Suppressor macrophage (primary cell): ENCODE measurements at places on chromosomes 6 and 20.
A peak's percentile ranks its signal among the peaks of the same experiment; 100 is the strongest.

DNA sequence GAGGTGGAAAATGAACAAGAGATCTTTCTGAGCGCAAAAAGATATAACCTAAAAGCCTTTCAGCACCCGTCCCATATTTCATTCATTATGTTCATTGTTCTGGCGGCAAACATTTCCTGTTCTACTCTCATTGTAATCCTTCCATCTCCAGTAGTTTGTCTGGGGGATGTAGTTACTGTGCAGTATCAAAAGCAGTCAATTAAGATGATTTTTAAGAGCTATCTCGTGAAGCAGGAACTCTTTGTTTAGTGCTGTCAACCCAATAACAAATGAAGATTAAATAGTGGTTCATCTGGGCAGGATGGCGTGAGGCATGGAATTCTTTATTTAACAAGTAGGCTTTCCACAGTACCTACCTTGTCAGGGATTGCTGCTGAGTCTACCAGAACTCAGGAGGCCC is 876.7 kb downstream of the HACE1 start:
- no peak for DNase-seq

DNA sequence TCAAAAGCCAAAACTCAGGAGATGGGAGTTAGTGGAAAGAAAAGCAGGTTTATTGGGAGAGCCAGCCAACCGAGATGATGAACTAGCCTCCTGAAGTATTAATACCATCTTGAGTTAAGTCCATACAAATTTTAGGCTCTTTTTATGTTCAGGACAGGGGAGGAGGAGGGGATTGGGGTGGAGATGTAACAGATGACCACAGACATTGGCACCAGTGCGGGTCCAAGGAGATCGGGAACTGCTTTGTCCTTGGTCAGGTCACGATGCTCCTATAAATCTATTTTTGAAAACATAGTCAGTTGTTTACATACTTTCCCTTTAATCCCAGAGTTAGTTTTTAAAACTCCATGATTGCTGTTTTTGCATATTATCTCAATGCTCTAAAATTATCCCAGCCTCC is 219.6 kb downstream of the ANKRD60 start:
- no peak for DNase-seq

GRCh38 chr6:145954985-145955384 is 9.2 kb downstream of the SHPRH start:
- DNase-seq: no peak

DNA sequence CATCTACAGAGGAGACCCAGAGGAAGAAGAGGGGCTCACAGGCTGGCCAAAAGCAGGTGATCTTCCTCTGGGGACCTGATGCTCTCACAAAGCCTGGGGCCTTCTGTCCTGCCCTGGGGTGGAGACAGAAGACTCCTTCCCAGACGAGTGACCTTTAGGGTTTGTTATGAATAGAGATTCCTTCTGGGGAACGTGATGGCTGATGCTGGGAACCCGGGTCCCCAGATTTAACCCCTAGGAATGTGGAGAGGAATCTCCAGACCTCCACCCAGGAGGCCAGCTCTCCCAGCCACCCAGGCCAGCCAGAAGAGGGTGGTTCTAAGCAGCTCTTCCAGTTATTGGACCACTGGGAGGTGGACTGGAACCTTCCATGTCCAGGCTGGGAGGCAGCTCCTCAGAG is 16.8 kb upstream of the CCN5 start:
- DNase-seq: no peak

GRCh38 chr20:2599288-2600006 is 53.0 kb upstream of the NOP56 start:
- DNase-seq: no peak

DNA sequence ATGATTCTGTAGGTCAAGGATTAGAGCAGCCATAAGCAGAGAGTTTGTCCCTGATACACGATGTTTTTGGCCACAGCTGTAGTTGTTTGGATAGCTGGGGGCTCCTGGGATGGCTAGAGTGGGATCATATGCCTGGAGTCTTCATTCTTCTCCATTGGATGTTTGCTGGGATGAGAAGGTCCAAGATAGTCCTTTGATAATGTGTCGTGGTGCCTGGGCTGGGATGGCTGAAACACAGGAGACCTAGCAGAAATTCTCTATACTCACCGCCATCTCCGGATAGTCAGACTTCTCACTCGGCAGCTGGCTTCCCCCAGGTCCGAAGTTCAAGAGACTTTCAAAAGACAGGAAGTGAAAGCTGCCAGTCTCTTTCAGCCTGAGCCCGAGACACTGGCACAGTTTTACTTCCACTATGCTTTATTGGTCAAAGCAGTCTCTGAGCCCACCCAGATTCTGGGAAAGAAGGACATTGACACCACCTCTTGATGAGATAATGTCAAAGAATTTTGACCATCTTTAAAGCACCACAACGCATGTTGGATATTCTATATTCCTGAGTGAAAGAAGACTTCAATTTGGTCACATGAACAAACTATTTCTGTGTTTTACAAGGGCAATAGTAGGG is 16.0 kb downstream of the MARCKS start:
- peak; percentile 81 for DNase-seq

GRCh38 chr20:59750209-59750840 is 146.0 kb downstream of the PHACTR3 start:
- no peak for DNase-seq

- DNase-seq: no peak
These were observed 27.9 kb downstream of the JPH2 start for GRCh38 chr20:44159125-44159524.

GRCh38 chr6:163384510-163384909 is 30.0 kb upstream of the QKI start:
- DNase-seq: no peak

DNA sequence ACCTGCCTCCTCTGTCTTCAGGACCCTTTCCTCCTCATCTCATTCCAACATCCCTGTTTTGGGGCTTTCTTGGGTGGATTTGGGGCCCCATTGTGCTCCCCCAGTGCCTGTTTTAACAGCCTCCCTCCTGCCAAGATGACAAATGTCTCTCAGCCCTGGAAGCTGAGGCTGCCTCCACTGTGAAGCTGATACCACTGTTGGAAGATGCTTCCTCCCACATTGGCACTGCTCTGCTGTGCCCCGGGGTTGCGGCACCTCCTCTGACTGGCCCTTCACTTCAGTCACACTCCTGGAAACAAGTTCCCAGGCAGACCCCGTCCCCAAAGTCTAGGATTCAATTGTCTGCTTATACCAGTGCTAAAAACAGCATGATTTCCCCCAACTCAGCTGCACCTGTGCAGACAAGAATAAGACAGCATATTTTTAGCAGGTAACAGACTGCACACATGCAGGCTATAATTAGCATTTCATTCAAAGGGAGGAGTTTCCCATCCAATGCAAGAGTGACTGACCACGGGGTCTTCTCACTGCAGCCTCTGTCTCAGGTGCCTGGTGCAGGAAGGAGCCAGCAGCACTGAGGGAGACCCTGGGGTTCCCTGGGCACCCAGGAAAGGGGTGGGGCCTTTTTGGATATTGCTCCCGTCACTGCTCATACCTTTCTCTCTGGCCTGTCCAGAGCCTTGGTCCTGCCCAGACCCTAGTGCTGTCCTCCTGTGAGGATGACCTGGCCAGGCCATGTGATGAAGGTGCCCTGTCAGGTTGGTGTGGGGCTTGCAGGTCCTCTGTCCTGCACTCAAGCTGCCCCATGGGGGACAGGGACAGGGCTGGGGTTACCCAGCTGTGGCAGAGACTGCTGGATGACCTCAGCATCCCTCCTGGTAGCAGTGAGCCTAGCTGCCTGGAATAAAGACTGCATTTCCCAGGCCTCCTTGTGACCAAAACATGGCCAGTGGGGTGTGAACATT is 31.5 kb upstream of the SULF2 start:
- no peak for DNase-seq

DNA sequence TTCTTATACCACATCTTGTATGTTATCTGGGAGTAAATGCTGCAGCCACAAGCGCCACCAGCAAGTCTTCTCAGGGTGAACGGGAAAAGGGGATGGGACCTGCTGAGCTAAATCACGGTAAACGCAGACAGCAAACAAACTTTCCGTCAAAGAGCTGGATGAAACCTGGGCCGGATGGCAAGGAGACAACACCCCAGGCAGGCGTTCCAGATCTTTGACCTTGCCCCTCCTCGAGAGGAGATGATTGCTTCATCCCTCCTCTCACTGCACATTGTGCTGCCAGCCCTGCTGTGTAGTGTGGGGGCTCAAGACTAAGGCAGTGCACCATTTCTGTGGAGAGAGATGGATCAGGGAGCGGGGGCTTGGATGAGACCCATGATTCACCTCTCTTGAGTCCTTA is 9.8 kb downstream of the RAET1E start:
- DNase-seq: no peak

DNA sequence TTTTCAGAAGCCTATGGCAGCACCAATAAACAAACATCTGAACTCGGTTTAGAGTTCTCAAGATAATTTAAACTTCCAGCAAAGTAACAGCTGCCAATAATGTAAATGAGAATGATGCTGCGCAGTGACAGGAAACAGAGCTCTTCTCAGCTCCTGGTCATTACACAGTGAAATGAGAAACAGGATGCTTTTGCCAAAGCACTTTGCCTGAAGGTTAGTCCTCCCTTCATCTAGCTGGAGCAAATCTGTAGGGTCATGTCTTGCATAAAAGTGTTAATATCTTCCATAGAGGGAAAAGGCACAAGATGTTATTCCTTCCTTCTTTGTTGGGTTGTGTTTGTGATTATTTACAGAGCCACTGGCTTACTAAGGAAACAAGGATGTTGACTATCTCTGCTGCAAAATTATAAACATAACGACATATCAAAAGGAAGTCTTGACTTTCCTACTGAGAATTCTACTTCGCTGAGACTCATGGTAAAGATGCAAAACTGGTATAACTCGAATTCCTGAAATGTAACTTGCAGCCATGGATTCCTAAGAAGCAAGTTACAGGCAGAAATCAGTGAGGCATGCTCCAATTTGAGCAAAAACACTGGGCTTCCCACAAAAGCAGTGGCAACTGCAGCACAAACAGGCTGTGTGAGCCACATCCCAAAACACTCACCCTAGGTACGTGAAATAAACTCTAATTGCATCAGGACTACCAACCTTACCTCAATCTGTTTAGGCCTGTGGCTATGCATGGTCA is 102.5 kb upstream of the BEND6 start:
- no peak for DNase-seq

- DNase-seq: no peak
These were observed 3.7 kb upstream of the SH3BGRL2 start for GRCh38 chr6:79627422-79627821.

GRCh38 chr6:3707024-3707423 is 44.5 kb downstream of the PXDC1 start:
- DNase-seq: peak; percentile 62

GRCh38 chr6:106477790-106478189 is 117.3 kb downstream of the CRYBG1 start:
- DNase-seq: peak; percentile 60

DNA sequence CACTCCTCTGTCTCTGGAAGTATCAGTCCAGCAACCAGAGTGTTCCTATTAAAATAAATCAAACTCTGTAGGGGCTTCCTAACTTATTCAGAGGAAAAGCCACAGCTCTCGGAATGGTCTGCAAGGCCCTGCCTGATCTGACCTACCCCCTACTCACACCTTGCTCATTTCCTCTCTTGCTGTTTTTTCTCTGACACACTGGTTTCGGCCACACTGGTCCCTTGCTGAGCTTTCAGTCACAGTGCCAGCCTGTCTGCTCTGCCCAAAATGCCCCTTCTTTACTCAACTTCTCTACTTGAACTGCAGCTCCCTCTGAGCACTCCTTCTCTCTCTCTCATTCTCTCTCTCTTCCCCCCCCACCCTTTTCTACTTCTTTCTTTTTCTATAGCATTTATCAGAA is 430.2 kb downstream of the UTRN start:
- DNase-seq: no peak

GRCh38 chr6:88163616-88164015 is 2.5 kb downstream of the CNR1 start:
- DNase-seq: no peak

GRCh38 chr20:22729180-22729579 is 144.8 kb upstream of the FOXA2 start:
- DNase-seq: peak; percentile 83

DNA sequence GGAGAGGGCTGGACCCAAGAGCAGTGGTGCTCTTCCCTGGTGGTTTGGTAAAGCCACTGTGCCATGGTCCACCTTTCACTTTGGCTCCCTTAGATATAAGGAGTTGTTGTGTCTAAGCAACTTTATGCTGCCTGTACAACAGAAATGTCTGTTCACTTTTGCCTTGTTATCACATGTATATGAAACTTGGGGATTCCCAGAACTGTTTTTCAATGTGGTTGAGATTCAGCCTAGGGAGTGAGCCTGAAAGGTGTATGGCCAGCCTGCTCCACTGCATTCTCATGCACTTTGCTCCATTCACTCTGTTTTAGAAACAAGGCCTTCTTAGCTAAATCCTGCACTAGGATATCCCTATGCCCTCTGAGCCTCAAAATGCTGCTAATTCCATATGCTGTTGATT is 234.5 kb upstream of the THEMIS start:
- DNase-seq: no peak

GRCh38 chr6:11953641-11954040 is 58.5 kb upstream of the HIVEP1 start:
- no peak for DNase-seq

DNA sequence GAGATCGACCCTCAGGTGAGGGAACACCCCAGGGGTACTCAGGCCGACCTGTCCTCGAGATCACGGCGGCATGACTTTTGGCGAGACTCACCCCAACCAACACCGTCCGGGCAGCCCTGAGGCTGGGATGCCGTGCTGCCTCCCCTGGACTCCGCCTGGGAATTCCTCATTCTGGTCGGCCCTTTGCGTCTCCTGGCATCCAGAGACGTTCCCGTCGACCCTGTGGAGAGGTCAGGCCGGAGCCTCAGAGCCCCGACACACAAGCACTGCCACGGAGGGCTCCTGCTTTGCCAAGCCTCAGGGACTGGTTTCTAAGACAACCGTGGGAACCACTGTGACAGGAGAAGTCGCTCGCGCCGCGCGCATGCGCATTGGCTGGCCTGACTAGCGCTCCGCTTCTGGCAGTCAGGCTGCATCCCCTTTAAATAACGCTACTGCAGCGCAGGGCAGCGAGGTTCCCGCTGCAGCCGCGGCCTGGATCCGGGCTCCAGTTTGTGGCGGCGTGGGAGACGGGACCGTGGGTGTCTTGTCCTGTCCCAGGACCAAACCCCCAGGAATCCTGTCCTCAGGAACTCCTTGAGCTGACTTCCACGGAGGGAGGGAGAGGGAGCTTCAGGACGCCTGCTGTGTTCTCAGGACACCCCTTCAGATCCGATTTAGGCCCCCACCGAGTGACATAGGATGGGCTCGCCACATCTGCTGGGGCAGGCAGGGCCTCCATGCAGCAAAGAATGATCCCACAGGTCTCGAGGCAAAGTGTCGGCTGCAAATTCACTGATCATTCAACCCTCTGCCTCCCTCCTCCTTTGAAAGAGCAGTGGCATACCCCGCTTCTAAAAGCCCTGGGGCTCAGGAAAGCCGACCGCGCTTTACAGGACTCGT is 163.2 kb upstream of the ZNF337 start:
- peak; percentile 76 for DNase-seq

DNA sequence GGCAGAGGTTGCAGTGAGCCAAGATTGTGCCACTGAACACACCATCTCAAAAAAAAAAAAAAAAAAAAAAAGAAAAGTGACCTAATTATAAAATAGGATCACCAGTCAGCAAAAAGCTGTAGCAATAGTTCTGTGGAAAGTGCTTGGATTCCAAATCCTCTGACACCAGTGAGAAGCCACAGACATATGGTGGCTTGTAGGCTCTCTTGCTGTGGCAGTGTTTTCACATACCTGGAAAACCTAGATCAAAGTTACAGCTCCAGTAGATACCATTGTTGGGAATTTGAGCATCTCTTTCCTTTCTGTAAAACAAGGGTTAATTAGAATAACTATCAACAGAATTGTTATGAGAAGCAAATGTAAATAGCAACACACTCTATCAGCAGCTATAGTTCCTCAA is 4.1 kb downstream of the CCDC170 start:
- DNase-seq: peak; percentile 39

GRCh38 chr6:35642471-35643161 is 46.1 kb downstream of the FKBP5 start:
- no peak for DNase-seq
